Hematopoietic multipotent progenitor cell treated with erythropoietin and hydrocortisone succinate and interleukin-3 and kit ligand, for 15 days (in vitro differentiated cells): ENCODE measurements at places on chromosomes 2 and 18.

- DNase-seq: no peak
Observed at GRCh38 chr2:28610583-28611201, 114.8 kb downstream of the PLB1 start.

DNA sequence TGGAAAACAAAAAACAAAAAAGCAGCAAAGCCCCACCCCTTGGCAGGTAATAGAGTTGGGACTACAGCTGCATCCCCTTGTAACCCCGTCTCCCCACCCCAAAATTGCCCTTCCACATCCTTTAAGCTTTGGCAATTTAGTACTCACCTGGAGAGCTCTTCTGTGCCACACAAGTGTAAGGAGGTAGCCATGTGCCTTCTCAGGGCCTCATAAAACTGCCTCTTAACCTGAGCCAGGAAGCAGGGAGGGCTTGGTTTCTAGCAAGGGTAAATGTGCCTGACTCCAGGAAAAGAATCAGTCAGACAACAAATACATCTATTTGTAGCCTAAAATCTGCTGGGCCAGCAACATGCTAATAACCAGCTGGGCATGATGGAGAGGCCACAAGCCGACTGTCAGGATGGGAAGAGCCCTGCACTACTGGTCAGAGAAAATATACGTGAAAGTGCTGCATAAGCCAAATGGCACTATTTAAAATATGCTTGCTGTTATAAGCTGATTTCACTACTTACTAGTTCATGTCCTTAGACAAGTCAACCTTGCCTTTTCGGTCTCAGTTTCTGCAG, 46.3 kb downstream of the NOP58 start:
- DNase-seq: no peak

DNA sequence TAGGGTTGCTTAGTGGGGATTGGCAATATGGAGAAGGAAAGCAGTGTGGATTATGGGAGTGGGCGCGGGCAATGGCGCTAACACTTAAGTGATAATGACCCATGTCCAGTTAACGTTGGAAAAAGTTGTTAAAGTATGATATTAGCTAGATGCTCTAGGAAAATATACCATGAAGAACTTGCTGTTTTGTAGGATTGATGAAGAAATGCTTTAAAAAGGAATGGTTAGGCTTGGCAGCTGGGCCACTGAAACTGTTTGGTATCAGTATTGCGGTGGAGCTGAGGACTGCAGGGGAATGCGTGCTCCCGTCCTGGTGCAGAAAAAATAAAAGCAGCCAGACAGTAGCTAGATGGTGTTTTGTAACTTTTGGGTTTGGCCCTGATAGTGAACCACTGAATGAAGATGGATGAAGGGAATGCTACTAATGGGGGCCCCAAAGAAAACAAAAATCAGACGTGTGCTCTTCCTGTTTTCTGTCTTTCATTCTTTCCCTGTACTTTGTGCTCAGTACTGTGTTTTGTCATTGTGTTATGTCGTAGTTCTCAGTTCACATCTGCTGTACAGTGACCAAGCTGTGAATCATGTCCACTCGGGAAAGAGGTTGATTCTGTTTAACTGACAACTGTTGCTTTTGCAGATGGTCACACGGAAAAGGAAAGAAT, 999 bp downstream of the INSIG2 start:
- peak; percentile 28 for DNase-seq

DNA sequence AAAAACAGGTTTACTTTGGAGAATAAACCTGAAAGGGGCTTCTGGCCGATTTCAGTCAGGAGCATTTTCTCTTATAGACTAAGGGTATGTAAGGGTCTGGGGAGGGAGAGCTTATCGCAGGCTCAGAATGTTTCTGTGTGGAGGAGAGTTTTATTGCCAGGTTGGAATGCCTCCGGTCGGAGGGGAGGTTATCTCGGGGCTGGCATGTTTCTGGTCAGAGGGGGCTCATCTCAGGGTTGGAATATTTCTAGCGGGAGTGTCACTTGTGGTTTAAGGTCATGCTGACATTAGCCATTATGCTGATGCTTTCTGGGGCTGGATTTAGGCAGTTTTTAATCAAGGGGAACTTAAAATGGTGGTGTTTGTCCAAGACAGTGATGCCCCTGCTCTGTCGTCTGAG, 333.6 kb downstream of the METTL4 start:
- DNase-seq: no peak

DNA sequence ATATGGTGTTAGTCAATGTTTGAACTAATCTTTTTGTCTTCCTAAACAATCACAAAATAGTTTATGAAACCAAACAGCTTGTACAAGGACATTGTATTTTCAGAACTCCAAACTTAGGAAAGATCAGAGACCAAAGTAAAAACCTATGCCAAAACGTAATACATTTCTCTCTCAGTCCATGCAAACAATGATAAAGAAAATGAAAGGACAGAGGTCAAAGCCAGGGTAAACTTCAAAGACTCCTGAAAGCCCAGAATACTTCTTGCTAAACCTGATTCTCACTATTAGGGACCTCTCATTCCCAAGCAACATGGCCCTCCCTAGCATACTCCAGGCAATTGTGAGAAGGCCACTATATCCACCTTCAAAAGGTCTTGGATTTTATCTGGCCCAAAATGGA, 105.1 kb upstream of the GALNT5 start:
- DNase-seq: no peak

DNA sequence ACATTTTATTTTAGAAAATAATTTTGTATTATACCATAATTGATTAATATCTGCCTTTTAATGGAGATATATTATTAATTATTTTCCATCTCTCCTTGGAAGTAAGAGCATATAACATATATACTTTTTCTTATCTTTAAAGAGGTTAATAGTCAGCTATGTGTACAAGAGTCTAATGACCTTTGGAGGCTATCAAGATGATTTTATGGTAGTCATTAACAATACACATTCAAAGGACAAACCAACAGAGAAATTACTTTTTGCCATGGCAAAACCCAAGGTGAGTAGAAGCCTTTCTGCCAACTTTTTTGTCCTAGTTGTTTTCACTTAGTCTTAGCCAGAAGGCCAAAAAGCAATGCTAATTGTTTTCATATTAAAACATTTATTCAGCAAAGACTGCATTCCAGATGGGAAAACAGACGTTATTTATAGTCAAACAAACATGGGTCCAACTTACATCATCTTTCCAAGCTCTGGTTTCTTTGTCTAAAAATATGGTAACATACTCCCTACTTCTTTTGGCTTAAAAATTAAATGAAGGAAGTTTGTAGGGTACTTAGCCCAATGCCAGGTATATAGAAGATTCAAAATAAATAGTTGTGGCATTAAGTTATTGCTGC, 9.6 kb upstream of the DYNC2LI1 start:
- no peak for DNase-seq

GRCh38 chr2:152511981-152512380, 177.0 kb downstream of the FMNL2 start:
- no peak for DNase-seq

DNA sequence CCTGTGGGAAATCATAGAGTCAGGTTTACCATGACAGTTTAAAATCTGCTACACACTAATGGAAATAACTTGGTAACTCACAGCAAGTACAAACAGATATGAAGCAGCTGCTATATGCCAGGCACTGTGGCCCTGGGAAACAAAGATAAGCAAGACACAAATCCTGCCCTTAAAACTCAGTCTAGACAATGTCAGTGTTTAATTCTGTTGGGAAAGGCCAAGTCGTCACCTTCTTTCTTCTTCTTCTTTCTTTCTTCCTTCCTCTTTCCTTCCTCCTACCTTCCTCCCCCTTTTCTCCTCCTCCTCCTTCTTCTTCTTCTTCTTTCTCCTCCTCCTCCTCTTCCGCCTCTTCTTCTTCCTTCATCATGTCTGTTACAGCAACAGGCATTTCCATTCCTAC, 26.8 kb downstream of the PLEK start:
- DNase-seq: peak; percentile 28

- DNase-seq: no peak
Observed at GRCh38 chr2:65431421-65432226, 775 bp downstream of the SPRED2 start.

DNA sequence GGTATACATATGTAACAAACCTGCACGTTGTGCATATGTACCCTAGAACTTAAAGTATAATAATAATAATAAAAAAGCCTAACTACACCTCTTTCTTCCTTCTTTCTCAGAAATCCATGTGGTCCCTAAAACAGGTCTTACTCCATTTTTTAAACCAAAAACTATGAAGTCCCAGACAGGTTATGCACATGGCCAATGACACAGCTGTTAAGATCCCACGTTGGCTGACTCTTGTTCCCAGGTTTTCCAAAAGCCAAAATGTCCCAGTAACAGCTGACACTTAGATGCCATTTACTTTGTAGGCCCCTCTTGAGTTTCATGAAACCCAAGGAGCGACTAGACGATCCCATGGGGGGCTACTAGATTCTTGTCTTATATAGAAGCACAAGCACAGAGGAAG, 97.0 kb downstream of the KCNF1 start:
- DNase-seq: no peak

GRCh38 chr2:25528173-25528572, 145.2 kb downstream of the DTNB start:
- DNase-seq: no peak

GRCh38 chr2:236665101-236665500, 95.5 kb downstream of the ACKR3 start:
- no peak for DNase-seq

DNA sequence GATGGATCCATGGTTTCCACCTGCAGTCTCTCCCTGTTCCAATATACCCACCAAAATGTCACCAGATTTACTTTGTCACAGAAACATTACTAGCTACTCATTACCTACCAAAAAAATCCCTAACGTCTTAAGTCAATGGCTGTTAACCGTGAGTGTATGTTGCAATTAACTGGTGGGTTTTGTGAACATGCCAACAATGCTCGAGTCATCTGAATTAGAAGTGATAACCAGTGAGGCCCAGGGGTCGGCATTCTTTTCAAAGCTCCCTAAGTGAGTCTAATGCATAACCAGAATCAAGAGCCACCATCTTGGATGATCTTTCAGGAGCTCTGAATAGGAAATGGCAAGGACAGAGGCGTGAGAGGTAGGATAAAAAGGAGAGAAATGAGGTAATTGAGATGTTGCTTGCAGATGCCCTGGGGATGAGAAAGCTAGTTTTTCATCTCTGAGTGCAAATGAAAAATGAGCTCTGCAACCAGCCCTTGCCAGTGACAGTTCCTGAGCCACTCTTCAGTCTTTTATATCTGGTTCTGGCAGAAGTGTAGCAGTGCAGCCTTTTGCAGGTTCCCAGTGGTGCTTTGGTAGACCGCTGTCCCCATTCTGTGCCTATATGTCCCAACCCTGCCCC, 130.0 kb upstream of the RND3 start:
- no peak for DNase-seq

DNA sequence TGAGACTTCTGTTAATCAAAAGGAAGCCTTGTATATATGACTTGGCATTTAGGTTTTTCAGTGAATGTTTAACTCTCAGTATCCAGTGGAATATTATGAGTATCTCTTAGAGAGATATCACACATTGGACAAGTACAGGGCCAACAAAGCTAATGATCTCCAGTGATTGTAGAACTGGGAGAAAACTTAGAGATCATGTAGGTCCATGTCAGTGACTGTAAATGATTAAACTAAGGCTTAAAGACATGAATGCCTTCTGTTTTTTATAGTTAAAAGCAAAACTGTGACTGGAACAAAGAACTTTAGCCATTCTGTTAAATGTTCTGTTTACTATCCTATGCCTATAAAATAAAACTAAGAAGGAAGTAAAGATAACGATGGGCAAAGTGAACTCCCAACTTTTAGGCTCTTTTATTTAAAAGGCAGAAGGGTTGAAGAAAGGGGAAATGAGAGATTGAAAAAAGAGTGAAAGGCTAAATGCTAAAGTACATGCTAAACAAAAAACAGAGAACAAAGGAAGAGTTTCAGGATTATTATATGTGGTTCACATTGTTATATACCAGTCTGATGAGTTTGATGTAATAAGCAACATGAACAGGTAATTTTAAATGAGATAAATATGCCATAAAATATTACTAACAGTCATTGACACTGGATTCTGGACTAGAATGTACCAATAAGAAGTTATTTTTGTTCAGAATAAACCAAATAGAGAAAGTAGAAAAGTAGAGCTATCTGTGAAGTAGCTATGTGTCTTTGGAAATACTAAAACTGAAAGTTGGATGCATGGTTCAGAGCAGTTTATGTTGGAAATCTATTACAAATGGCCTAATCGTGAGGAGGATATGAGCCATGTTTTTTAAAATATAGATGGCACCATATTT, 37.1 kb upstream of the TNFRSF11A start:
- no peak for DNase-seq

DNA sequence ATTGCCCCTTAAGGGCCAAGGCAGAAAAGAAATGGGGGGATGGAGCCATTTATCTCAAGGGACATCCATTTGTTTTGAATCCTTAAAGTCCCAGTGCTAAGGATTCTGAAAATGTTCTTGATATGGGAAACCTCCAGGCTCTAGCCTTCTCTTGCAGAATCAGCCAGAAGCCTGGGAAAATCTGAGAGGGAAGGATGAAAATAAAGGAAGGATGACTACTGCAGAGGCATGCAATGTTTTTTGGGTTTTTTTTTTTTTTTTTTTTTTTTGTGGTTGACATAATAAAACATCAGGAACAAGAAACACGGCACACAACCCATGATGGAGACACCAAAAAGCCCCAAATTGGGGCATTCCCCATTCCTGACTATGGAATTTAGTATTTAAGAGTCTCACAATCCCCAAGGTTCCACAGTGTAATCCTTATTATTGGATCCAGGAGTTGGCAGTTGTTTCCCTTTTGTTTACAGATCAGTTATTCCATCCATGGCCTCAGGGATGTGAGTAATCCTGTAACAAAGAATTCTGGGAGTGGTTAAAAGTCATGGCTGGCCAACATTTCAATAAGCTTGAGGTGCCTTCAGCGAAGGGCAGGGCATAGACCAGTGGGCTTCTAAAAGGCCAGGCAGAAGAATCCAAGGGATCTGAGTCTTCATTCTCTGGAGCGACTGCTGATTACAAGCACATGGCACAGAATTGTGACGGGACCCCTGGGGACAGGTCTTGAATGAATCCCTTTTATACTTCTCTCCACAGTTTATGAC, 337.5 kb downstream of the GULP1 start:
- no peak for DNase-seq

GRCh38 chr2:170255971-170256370, 78.0 kb downstream of the MYO3B start:
- DNase-seq: no peak

DNA sequence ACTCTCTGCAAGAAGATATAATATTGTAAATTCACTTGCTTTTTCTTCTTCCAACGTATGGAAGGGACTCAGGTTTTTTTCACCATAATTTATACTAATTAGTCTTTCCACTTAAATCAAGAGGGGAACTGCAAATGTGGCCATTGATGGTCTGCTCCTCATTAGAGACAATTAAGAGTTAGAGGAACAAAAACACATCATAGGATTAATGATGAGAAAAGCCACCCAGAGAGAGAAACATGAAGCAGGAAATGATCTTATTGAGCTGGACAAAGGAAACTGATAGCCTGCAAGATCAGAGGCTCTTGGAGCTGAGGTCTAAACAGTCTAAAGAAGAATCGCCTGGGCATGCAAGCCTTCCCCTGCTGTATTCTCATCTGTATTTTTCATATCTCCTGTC, 151.2 kb upstream of the NRP2 start:
- no peak for DNase-seq

GRCh38 chr2:200509235-200509611, 645 bp downstream of the KCTD18 start:
- peak; percentile 19 for DNase-seq

GRCh38 chr2:196915507-196916189, 10.9 kb downstream of the PGAP1 start:
- DNase-seq: no peak
